MM.1S (cell line): ENCODE measurements at places on chromosomes 3 and 15.
A peak's percentile ranks its signal among the peaks of the same experiment; 100 is the strongest.

- DNase-seq: peak; percentile 58
These were observed 82.6 kb downstream of the LSM3 start for GRCh38 chr3:14261229-14261628.

GRCh38 chr15:77021803-77022381, 27.0 kb downstream of the PSTPIP1 start:
- DNase-seq: peak; percentile 68

DNA sequence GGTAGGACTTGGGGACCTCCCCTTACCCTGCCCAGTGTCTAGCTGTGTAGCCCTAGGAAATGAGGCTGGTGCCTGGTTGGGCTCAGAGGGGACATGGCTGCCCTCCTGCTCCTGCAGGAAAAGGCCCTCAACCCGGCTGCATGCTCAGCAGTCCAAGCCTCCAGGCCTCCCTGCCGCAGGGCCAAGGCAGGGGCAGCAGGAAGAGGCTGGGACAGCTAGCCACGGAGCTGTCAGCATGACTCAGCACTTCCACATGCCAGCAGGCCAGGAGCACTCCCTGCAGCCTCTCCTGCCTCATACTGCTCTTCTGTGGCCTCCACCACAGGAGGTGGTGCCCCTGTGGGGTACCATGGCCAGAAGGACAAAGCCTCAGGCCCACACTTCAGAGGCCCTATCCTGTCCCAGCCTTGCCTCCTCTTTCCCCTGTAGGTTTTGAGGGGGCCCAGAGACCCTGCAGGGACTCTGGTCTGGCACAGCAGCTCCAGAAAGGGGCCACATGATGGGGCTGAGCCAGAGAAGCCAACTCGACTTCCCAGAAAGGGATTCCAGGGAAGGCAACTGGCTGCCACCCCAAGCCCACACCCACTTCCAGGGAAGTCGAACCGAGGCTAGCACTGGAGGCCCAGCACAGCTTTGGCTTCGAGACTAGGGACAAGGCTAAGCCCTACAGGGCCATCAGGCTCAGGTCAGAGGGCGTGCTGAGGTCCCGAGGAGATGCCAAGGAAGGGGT, 19.5 kb downstream of the TKT start:
- DNase-seq: peak; percentile 39

DNA sequence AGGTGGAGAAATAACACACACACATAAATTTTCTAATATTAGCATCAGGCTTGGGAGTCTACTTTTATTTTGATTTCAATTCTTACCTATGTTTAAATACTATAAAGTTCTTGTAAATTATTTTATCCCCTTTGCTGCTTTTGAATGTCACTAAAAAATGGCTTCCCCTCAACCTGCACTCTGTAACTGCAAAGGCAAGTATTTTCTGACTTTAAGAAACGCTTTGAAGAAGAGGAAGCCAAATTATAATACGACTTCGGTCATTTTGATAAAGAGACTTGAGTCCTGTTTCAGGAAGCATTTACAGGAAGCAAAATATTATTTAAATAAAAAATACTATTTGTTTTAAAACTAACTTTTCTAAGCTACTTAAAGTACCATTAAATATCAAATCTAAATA, 627.7 kb upstream of the AGTR1 start:
- DNase-seq: no peak

- DNase-seq: no peak
These were observed 23.4 kb downstream of the NRROS start for GRCh38 chr3:196662711-196663571.

DNA sequence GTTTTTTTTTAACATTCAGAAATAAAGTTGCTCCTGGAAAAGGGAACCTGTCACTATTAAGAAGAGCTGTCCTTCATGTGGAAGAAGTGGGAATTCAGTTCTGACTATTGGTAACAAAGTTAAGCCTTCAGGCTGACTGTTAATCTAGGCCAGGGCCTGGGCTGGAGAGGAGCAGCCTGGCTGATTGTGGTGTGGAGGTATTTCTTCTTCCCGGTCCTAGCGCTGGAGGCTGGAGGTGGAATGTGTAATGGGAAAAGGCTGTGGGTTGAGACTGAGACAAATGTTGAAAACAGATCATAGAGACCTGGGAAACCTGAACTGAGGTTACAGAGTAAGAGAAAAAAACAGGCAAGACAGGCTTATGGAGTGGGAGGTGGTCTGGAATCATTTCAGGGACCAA, 23.8 kb upstream of the SH3BP5 start:
- DNase-seq: no peak

DNA sequence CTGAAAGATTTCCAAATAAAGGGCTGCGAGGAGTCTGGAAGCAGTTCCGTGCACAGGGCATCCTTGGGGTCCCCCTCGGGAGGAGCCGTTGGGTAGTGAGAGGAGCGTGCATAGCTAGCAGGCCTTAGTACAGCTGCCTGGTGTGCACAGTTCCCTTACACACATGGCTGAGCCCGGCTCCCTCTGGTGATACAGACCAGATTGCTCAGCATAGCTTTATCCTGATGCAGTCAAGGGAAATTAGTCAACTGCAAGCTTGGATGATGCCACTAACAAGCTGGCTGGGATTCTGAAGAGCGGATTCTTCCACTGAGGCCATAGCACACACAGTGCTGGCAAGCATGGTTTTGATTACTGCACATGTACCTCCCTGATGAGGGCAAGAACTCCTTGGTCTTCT, 349.4 kb downstream of the LRTM1 start:
- DNase-seq: no peak
